NCI-H1105 treated with DMSO at 0.1 percent for 48 hours (cell line): ENCODE measurements at places on chromosomes 4 and X.

GRCh38 chrX:154980330-154981115 lies 42.0 kb downstream of the F8 start:
- peak; percentile 69 for DNase-seq

DNA sequence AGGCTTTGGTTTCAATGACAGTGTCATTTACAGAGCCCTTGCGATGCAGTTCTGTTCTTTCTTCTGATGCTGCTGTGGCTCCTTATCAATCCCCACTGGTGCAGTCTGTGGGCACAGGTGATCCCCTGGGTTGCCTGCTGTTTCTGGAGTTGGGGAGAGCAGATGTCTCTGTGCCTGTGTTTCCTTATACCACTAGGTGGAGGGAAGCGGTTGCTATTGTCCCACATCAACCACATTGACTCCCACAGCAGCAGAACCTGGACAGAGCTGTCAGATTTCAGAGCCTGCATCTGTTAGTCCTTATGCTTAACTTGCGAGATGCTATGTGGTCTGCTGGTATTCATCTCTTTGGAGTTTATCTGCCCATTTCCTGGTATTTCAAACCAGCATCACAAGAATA lies 57.7 kb downstream of the NEIL3 start:
- no peak for DNase-seq

- DNase-seq = no peak
Observed at GRCh38 chr4:154234576-154234975, 257.0 kb downstream of the DCHS2 start.

DNA sequence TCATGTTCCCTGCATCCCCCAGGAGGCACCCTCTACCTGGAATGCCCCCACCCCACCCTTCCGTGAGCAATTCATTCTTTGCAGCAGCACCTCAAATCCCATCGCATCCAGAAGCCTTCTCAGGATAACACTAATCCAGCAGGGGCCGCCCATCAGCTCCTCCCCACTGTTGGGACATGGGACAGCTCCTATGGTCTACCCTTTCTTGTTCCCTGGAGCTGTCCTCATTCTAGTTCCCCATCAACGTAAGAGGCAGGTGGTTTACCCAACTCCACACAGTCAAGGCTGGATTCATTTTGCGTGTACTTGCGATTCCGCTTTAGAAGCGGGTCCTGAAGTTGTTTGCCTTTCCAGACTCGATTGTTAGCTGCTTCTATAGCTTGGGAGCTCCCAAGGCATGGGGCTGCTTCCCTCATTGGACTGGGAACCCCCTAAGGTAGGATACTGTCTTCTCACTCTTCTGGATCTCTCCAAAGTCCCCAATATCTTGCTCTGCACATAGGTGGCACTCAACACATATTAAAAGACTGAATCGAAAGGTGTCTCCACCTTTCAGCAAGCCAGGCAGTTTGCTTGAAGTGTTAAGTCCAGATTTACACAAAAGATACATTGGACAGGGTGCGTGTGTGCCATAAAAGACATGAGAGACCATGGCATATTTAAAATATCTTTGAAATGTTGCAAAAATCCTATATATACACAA lies 942 bp upstream of the APLN start:
- DNase-seq = peak; percentile 2

- no peak for DNase-seq
Observed at GRCh38 chr4:176009254-176009653, 56.4 kb upstream of the WDR17 start.

DNA sequence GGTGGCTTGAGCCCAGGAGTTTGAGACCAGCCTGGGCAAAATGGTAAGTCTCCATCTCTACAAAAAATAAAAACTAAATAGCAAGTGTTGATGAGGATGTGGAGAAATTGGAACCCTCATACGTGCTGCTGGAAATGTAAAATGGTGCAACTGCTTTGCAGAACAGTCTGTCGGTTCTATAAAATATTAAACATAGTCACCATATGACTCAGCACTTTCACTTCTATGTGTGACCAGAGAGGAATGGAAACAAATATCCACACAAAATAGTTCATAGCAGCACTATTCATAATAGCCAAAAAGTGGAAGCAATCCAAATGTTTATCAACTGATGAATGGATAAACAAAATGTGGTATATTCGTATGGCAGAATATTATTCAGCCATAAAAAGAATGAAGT lies 60.8 kb upstream of the FMR1 start:
- DNase-seq = no peak

DNA sequence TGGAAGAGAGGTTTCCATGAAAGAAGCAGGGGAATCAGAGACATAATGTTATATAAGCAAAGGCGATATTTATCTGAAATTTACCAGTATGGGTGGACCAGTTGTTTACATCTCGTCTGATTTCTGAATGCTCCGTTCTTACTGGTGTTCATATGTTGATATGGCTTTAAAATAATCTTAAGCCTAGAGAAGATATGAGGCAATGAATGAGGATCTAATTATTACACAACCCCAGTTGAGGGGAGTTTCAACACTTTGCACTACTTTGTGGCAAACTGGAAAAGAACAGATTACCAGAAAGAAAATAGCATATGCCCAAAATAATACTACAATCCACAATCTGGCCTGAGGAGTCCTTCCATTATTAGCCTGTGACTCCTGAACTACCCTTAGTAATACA lies 263.3 kb upstream of the MAGEB2 start:
- DNase-seq = no peak

DNA sequence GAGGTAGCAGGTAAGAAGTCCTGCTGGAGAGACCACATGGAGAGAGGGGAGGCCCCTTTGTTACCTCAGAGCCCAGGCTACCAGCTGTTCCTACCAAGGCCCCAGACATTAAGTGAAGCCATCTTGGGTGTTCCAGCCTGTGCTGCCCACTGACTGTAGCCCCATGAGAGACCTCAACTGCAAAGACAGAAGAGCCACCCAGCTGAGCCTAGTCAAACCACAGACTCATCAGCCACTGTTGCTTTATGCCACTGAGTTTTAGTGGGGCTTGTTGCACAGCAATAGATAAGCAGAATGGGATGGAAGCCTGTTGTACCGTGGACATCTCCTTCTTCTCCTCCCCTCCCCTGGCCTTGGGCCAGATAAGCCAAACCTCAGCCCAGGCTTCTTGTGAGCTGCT lies 83.9 kb downstream of the ADRA2C start:
- DNase-seq = no peak

- no peak for DNase-seq
Observed at GRCh38 chr4:25029479-25030276, 1.1 kb downstream of the LGI2 start.

DNA sequence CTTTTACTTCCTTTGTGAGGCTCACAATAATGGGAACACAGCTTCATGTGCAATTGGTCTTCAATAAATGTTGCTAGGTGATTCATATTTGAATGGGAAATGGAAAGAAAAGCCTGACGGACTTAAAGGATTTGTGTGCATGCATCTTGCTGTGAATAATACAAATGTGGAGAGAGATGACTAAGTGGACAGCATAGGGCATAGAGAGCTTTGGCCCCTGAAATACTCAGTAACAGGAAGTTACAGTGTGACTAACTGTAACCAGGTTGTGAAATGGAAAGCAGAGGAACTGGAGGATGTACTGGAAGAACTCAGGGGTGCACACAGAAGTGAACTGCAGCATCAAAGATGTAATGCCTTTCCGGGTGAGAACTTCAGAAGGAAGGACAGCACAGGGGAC lies 206.7 kb downstream of the MGST2 start:
- no peak for DNase-seq

GRCh38 chr4:110003401-110004187 lies 90.9 kb downstream of the EGF start:
- DNase-seq = no peak

DNA sequence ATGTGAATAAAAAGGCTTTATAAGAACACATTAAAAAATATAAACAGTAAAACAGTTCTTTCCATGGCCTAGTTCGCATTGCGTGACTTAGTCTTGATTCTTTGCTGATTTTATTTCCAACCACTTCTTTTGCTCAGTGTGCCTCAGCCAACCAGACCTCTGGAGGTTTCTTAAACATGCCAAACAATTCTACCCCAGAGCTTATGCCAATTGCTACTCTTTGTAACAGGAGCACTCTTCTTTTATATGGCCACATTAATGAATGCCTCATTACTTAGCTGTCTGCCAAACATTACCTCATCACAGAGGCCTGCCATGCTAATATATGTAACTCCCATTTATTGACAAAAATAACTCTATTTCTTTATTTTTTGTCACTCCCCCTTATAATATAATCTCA lies 202.3 kb downstream of the NDST4 start:
- peak; percentile 43 for DNase-seq

DNA sequence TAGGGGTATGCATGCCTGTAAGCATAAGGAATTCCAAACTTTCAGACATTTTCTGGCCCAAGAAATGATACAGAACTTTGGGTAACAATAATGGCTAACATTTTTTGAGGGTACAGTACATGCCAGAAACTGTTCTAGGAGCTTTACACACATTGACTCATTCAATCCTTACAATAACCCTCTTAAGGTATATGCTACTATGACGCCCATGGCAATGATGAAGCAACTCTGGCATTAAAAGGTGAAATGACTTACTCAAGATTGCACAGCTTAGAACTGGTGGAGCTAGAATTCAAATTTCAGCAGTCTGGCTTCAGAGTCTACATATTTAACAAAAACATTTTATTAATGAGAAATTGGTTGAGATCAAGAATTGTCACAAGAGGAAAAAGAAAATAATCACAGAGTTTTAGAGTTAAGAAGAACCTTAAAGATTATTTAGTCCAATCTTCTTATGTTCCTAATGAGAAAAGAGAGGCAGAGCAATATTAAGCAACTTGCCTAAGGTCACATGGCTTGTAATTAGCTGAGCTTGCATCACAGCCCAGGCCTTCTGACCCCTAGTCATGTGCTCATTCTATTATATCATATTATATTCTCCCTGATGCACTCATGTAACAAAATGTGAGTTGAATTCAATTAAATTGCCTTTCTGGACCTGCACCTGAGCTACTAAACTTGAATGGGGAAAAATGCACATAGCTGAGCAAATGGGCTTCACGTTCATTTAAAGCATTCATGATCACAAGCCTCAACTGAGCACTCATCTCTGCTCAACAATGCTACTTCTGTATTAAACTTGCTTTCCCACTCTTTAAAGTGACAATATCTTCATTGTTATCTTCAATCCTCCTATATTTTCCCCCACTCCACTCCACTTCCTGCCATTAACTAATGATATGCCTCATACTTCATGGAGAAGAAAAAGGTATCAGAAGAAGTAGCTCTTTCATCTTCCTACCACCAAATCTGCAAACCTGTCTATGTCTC lies 73.2 kb downstream of the ENOX2 start:
- no peak for DNase-seq

GRCh38 chr4:153506341-153507309 lies 40.5 kb downstream of the TMEM131L start:
- DNase-seq = no peak

- DNase-seq = peak; percentile 87
Observed at GRCh38 chr4:116480546-116480945, 604.8 kb downstream of the TRAM1L1 start.
